NCI-H524 treated with DMSO at 0.1 percent for 48 hours (cell line): ENCODE measurements at places on chromosomes 7 and 10.

- no peak for DNase-seq
Observed at GRCh38 chr10:6213908-6214307, 11.2 kb downstream of the PFKFB3 start.

DNA sequence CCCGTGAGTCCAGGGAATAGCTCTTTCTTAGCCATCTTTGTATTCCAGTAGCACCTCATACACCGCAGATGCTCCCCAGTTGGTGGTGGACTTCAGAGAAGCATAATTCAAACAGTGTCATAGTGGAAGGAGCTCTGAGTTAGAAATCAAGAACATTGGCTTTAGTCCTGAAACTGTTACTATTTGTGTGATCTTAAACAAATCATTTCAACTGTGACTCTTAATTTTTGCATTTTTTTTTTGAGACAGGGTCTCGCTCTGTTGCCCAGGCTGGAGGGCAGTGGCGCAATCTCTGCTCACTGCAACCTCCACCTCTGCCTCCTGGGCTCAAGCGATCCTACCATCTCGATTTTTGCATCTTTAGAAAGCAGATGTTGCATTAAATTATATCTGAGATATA, 1.8 kb downstream of the BPGM start:
- no peak for DNase-seq

- DNase-seq, result no peak
Observed at GRCh38 chr10:131033166-131034085, 278.1 kb downstream of the TCERG1L start.

DNA sequence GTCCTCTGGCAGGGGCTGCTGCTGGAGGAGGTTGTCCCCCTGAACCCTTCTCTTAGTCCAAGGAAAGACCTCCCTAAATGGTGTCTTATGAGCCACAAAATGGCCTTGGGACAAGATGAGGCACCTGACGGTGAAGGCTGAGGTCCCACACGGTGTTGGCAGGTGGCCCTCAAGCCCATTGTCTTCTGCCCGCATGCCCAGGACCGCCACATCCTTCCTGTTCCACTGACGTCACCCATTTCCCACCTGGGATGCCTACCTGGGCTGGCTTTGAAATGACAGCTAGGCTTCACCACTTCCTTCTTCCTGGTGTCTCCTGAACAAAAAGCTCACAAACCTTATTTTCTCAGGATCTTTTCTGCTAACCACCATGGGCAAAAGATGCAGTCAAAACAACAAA, 2.1 kb upstream of the DMBT1 start:
- no peak for DNase-seq

DNA sequence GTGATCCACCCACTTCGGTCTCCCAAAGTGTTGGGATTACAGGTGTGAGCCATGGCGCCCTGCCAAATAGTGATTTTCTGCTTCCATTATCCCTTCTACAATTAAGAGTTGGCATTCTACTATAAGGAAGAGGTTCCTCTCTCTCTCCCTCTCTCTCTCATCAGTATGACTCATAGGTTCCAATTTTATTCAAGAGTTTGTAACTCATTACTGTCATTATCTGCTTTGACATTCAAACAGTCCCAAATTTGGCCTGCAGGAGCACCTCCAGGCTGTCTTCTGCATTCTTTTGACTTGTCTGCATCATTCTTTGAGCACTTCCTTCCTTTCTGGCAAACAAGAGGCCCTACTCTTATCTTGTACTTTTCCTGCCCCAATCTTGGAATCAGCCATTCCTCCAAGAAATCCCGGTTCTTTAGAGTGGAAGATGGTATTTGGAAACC, 33.2 kb upstream of the CALU start:
- DNase-seq, result no peak

- DNase-seq, result no peak
Observed at GRCh38 chr10:12940791-12941190, 60.7 kb downstream of the CCDC3 start.

- DNase-seq, result no peak
Observed at GRCh38 chr7:51311166-51311565, 5.4 kb downstream of the COBL start.

- no peak for DNase-seq
Observed at GRCh38 chr7:16778476-16778875, 24.9 kb downstream of the TSPAN13 start.

- DNase-seq, result no peak
Observed at GRCh38 chr7:83038787-83039186, 123.9 kb downstream of the PCLO start.

DNA sequence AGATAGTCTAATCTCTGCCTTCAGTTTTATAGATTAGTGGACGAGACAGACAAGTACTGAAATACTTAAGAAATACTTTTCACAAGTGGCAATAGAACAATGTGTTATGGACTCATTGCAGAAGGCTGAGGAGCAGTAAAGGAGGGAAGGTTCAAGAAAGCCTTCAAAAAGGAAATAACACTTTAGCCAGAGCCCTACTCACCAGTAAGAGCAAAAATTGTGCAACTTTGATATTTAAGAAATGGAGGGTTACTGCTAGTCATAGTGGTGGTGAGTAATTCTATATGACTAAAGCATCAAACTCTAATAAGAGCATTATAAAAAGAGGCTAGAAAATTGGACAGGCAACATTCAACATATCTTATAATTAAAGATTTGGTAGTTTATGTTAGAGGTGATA, 28.8 kb downstream of the PTPN12 start:
- DNase-seq, result no peak

DNA sequence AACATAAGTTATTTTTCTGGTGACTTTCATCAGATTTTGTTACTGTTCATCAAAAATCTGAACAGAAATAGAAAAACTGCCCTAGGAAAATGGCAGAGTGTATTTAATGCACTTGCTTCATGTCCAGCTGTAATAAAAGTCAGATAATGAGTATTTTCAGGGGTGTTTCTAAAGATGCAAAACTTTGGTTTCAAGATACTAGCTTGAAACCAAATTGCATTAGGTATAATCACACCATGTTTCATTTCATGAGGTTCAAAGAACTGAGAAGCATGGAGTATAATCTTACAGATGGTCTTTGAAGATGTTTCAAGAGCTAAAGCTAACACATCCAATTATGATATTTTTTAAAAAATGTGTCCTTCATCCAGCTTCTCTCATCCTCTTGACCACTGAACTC, 128.9 kb downstream of the NRCAM start:
- DNase-seq, result no peak

DNA sequence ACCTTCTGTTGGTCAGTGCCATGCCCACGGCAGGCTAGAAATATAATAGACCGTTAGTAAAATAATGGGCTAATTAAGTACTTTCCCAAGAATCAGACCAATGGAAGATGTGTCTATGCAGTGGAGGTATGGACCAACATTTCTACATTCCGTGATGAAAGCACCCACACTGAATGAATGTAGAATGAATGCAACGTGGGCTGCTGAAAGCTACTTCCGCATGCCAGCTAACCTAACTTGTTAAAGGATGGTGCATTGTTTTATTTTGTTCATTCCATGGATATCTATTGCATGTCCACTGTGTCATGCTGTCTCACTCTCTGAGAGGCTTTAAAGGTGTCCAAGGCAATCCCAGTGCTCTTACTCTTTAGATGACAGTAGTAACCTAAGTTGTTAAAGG, 112.9 kb upstream of the CAV2 start:
- no peak for DNase-seq

DNA sequence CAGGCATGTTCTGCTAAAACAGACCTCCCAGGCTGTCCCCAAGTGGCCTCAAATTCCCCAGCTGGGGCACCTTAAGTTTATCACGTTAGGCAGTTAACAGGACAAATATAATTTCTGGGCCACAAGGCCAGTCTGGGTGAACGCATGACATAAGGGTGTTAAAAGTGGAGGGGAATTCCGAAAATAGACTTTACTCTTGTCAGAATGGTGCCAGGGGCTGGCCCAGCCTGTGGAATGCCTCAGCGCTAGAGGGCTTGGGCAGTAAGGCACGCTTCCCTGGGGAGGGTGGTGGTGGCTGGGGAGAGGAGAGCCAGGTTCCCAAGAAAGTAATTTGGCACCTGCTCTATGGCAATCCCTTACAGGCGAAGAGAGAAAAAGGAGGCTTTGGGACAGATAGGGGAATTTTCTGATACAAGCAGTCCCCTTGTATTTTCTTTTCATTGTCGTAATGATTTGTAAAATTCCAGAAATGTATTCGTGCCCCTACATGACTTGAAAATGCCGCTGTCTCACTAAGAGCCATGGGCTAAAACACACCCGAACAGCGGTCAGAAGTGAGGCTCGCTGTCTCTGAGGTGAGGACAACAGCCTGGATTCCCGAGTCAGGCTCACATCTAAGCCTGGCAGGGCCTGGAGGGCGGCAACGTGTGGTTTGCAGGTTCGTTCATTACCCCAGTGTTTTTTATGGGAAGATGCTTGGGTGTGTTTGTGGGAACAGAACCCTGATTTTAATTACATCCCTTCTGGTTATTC, 463.2 kb upstream of the GALNT17 start:
- DNase-seq, result no peak

- no peak for DNase-seq
Observed at GRCh38 chr7:130913639-130914553, 179.9 kb upstream of the KLF14 start.

- no peak for DNase-seq
Observed at GRCh38 chr10:5666841-5667630, 641 bp upstream of the ASB13 start.

DNA sequence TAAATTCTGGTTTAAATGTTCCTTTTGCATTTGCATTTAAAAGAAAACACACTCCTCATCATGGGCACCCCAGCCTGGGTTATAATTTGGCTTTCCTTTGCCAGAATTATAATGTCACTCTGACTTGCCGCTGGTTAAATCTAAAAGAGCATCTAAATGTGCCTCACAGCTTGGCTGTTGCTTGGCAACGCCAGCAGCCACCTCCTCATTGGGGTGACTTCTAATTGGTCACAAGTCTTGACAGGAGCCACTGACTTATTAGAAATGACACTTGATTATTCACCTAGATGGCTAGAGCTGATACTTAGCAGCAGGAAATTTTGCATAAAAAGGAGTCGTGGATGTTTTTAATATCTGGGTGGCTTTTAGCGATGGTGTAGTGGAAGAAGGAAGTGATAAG, 114.3 kb downstream of the TBXAS1 start:
- DNase-seq, result no peak

DNA sequence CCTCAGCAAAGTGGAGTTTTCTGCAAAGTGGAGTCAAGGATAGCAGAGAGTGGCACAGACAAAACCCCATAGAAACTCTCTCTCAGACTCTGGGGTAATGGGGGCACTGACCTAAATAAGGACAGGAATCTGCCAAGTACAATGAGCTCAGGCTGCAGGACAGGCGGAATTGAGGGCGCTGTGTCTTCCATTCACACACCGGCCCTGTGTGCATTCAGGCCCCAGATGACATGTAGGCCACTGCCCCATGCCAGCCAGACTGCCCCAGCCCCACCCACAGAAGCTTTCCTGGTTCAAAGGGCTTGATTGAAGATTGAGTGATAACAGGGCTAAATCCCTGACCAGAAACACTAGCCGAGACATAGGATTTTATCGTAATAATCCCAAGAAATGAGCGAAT, 52.7 kb downstream of the EEPD1 start:
- DNase-seq, result no peak

DNA sequence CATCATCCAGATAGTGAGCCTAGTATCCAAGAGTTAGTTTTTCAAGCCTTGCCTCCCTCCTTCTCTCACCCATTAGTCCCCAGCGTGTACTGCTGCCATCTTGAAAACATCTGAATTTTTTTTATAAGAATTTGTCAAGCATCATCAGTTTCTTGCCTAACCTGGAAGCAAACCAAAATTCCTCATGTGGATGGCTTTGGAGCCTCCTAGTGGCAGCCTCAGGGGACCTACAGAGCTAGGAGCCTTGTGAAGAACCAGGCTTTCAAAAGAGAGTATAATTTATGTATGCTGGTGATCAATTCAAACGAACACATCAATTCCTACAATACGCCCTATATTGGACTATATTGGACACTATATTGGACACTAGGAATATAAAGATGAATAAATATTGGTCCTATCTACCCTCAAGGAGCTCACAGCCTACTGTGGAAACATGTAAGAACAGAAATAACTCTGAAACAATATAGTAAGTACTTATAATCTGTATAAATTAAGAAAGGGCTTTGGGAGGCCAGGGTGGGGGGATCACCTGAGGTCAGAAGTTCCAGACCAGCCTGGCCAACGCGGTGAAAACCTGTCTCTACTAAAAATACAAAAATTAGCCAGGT, 63.4 kb downstream of the HPSE2 start:
- no peak for DNase-seq

DNA sequence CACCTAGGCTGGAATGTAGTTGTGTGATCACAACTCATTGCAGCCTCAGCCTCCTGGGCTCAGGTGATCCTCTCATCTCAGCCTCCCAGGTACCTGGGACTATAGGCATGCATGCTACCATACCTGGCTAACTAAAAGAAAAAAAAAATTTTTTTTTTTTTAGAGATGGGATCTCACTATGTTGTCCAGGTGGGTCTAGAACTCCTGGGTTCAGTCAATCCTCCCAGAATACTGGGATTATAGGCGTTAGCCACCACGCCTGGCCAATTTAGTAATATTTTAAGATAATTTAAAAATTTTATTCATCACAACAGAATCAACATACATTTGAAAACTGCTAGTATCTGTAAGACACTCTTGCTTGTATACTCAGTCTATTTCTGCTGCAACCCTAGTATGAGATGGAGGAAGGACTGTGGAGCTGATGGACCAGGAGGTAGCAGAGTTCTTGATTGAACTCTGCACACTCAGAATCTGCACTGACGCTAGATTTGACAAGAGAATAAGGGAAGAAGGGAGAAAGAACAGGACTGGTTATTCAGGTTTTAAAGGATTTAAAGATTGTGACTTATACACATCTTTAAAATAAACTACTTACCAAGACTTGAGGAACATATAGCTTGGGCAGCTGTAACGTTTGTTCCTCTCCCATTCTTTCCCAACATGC, 57.6 kb downstream of the VCL start:
- DNase-seq, result no peak

DNA sequence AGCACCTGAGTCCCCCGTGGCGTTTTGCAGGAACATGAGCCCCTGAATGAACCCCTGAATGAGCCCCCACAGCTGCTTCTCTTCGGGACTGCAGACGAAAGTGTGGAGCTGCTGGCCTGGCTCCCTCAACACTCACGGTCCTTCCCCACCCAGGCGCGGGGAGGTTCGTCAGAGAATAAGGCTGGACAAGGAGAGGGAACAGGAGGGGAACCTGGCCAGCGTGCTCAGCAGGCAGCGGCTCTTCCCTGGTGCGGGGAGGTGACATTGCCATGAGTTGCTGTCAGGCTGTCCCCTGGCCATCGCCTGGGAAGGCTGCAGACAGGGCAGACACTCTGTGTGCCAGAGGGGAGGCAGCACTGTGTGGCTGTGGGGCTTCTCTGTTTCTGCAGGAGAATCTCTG, 80.9 kb upstream of the SHH start:
- no peak for DNase-seq

DNA sequence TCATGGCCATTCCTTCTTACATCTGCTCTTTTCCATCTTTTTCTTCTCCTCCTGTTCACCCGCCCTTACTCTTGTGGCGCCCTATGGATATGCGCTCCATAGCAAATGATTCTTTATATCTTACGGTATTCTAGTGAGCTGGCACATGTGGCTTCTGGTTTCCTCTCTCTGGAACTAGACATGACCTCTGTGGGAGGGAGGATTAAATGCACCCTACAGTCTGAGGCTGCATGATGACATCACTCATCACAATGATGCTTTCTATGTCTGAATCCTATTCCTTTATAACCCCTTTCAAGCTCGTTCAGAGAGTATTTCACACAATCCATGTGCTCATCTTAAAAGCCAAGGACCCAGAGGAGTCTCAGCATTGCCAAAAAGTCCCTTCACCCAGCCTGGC, 153.3 kb downstream of the EGFR start:
- DNase-seq, result no peak

- DNase-seq, result no peak
Observed at GRCh38 chr10:91643700-91644099, 10.8 kb upstream of the PPP1R3C start.

GRCh38 chr10:112973805-112974204, 23.8 kb downstream of the TCF7L2 start:
- DNase-seq, result no peak
